ENCODE measurements at places on chromosomes 3 and 15.

GRCh38 chr3:107076946-107077345 is 300.3 kb upstream of the CCDC54 start:
- DNase-seq, result no peak

GRCh38 chr15:65818927-65819562 is 27.0 kb upstream of the DENND4A start:
- DNase-seq, result no peak

- no peak for DNase-seq
Measured at GRCh38 chr3:14847613-14848541, 29.1 kb downstream of the FGD5 start.

- no peak for DNase-seq
Measured at GRCh38 chr3:141930801-141931200, 54.4 kb downstream of the ATP1B3 start.

DNA sequence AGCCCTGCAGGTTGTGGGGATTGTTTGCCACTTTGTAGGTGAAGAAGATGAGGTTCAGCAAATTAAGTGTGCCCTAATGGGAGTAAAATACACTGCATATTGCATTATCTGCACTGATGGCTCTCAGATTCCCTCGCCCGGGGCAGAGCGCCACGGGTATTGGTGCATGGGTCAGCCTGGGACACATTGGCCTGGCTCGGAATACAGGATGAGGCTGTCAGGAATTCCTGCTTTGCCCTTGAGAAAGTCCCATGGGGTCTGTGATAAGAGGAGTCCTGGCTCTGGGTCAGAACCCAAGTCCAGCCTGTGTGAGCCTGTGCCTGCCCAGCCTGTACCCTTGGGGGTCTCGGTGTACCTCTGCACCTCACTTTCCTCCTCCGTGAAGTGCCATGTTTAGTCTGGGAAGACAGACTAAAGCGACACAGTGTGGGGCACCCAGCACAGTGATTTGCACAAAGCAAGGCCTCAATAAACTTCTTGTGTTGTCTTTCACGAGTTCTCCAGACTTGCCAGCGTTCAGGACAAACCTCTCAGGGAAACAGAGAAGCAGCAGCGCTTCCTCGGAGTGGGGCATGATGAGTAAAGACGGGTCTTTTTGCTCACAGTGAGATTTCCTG is 107.6 kb downstream of the LRRK1 start:
- no peak for DNase-seq

GRCh38 chr15:68469162-68470048 is 37.4 kb upstream of the ITGA11 start:
- DNase-seq, result no peak

- no peak for DNase-seq
Measured at GRCh38 chr3:141076797-141077571, 25.8 kb downstream of the SPSB4 start.

GRCh38 chr3:106485217-106485616 is 616.4 kb upstream of the CBLB start:
- DNase-seq, result no peak

DNA sequence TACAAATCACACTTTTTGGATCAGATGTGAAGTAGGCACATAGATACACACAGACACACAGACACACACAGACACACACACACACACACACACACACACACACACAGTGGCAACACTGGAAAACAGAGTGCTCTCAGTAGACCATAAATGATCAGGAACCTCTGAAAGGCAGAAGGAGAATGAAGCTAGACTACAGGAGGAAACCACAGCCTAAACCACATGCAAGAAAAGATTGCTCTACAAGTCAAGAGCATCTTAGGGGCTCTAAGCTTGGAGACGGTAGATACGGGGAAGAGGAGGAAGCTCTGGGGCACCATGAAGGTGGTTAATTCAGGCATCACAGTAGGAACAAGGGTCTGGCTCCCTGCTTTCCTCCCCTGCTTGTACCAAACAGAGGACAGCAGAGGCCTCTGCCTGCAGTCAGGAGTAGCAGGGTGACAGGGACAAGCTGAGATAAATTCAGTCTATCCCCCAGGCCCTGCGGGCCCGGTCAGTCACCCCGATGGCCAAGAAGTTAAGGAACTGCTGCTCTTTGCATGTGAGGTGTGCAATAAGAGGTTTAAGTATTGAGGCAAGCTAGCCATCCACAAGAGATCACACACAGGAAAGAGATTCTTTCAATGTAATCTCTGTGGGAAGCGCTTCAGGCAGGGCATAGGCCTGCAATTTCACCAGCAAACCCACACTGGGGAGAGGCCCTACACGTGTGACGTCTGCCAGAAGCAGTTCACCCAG is 23.5 kb upstream of the ARPIN start:
- DNase-seq, result no peak

DNA sequence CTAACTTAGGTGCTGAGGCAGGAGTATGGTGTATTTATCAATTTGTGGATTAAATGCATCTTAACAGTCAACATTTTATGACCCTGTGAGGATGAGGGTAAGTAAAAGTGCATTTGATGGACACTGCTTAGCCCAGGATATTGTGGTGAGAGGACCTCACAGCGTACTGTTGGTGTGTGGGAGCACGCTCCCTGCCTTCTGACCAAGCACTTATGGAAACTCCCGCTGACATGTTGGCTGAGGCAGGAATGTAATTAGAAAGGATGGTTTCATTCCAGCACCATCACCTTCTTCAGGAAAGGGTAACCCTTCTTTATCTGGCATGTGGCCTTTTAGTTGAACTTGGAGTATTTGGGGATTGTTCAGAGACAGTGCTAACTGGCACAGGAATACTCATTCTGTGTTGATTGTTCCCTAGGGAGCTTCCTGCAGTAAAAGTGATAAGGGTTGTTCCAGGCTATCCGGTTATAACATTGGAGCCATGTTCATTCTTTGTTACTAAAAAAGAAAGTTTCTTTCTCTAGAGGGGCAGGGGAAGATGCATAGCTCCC is 11.7 kb upstream of the FSTL1 start:
- no peak for DNase-seq

GRCh38 chr3:50587806-50588758 is 18.8 kb downstream of the HEMK1 start:
- peak; percentile 45 for DNase-seq

GRCh38 chr3:124451630-124452317 is 278.5 kb upstream of the UMPS start:
- DNase-seq, result no peak

- DNase-seq, result no peak
Measured at GRCh38 chr15:65623103-65623502, 1.4 kb downstream of the SLC24A1 start.

GRCh38 chr3:50642382-50642781 is 25.4 kb downstream of the MAPKAPK3 start:
- no peak for DNase-seq

- no peak for DNase-seq
Measured at GRCh38 chr3:4398941-4399245, 68.2 kb downstream of the SUMF1 start.

DNA sequence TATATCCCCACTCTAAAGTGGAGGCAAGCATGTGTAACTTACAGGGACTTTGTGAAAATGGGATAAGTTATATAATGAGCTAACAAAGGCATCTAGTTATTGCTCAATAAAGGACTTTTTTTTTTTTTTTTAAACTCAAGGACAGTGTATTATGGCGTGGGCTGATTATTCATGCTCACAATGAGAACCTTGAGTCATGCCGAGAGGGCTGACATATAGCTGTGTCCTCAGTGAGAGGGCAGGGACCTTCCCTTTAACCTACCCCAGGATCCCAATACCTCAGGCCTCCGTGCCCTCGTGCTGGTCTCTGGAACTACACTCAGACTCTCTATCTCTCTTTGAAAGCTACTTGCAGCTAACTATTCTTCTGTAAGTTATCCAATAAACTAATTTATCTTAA is 319.9 kb upstream of the ICE2 start:
- DNase-seq, result no peak

- no peak for DNase-seq
Measured at GRCh38 chr15:25134546-25134945, 179.8 kb downstream of the SNRPN start.

- DNase-seq, result no peak
Measured at GRCh38 chr15:101820781-101821180, 8.8 kb downstream of the OR4F15 start.

- DNase-seq, result no peak
Measured at GRCh38 chr15:98904544-98904943, 103.0 kb downstream of the PGPEP1L start.

GRCh38 chr15:27175472-27176153 is 204.6 kb downstream of the GABRG3 start:
- DNase-seq, result no peak

- DNase-seq, result no peak
Measured at GRCh38 chr3:101943029-101943428, 93.7 kb downstream of the NFKBIZ start.

DNA sequence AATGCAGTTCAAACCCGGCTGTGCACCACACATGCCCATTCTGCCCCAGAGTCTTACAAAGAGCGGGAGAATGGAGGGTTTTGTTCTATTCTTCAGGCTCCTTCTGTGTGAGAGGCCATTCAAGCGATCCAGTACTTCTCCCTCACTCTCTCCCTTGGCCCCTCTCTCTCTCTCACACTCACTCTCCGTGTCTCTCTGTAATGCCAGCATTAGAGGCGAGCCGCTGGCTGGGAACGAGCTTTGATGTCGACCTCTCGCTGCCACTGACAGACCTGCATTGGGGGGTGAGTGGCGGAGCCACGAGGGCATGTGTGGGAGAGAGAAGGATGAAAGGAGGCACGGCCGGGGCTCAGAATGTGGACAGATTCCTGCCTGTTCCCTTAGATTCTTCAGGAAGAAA is 231.7 kb upstream of the ARRDC4 start:
- no peak for DNase-seq

DNA sequence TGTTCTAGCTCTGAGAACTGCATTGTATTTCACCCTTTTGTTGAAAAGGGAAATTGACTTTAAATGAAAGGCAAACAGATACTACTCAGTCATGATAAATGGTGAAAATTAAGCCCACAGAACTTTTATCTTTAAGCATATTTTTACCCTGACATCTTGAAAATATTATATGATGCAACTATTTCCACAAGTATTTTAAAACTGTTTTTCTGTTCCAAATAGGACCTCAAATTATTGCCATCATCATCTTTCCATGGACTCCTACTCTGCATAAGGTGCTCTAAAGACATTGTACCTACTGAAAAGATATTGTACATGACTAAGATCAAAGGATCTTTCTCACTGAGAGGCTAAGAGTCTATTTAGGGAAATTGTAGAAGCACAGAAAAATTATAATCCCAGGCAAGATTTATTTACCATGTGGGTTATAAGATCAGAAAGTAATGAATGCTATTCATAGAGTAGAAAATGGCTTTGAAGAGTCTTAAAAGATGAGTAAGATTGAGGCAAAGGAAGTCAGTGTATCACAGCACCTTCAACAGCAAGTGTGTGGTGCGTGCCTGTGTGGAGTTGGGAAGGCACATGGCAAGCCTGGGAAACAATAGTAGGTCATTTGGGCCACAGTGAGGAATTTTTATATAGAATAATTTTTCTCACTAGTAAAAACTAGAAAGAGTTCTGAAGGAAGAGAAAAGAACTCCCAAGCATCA is 68.8 kb downstream of the VGLL3 start:
- DNase-seq, result no peak

DNA sequence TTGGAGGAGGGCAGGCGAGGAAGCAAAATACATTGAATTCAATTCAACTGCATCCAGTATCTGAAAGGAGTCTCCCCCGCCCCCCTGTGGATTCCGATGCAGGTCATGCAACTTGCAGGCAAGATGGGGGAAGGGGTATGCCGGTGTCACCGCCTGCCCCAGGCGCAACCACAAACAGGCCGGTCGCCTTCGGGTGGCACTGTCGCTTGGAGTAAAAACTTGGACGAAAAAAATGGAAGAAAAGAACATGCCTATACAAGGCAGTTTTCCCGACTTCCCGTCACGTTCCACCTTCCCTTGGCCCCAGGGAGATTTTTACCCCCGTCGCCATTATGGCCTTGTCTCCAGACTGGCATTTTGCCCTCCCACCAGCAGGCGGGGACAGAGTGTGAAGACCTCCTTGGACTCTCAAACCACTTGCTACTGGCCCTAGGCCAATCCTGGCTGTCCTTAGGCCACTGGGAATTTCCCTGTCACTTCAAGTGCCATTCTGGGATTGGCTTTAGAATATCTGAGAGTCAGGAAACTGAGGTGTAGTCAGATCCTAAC is 1.6 kb upstream of the NTRK3 start:
- no peak for DNase-seq

DNA sequence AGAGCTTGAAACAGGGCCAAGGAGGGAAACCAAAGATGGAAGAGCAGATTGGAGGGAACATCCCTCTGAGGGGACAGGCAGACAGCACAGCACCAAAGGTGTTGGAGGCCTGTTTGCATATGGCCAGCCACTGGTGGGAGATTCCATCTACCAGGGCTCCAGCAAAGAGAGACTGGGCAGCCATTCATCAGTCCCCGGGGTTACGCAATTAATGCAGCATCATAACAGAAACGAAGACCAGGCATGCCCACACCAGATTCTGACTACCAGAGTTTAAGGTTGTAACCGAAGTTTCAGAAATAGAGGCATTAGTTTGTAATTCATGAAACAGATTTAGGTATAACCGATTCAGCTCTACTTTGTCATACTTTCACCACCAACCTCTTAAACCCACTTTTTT is 58.1 kb downstream of the COL8A1 start:
- no peak for DNase-seq

DNA sequence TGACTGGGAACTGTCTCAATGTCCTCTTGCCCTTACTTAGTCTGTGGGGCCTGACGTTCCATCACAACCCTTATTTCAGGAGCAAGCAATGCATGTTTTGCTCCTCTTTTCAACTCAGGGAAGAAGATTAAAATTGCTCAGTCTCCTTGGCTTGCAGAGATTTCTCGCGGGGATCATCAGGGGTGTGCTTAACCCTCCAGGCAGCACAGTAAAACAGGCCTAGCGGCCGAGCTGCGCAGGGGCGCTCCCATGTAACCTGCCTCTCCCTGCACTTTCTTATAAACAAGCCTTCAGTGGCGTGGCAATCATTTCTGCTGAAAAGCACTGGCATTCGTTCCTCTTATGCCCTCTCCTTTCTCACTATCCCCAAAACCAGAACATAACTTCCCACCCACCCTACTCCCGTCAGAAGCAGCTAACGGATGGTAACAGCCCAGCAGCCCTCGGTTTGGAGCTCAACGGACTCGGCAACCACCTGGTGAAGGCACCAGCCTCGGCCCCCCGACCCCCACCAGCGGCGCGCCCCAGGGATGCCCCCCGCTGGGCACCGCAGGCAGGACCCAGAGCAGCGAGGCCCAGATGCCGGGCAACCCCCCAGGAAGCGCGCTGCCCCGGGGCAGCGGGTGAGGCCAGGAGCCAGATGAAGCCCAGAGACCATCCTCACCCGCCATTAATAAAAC is 1.1 kb downstream of the MCF2L2 start:
- DNase-seq, result no peak

DNA sequence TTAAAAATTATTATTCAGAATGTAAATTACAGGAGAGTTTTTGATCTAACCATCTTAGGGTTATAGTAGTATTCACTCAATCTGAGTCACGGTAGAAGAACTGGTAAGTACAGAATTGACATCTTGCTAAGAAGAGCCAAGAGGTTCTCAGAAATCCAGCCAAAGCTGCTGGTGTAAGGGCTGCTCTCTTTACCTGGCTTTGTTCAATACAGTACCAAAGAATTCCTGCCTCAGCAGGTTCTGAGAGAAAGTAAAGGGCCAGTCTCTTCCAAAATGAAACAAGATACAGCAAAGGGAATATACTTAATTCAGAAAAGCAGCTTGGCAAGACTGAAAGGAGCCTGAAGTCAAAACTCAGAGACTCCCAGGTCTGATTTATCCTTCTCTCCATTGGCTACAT is 193.1 kb downstream of the TNIK start:
- no peak for DNase-seq

- no peak for DNase-seq
Measured at GRCh38 chr3:104992676-104993075, 374.0 kb upstream of the ALCAM start.

GRCh38 chr15:69871511-69872134 is 226.1 kb downstream of the TLE3 start:
- no peak for DNase-seq

Measured in activated naive CD4-positive, alpha-beta T cell (primary cell).